ENCODE measurements at places on chromosomes 3 and 15.

DNA sequence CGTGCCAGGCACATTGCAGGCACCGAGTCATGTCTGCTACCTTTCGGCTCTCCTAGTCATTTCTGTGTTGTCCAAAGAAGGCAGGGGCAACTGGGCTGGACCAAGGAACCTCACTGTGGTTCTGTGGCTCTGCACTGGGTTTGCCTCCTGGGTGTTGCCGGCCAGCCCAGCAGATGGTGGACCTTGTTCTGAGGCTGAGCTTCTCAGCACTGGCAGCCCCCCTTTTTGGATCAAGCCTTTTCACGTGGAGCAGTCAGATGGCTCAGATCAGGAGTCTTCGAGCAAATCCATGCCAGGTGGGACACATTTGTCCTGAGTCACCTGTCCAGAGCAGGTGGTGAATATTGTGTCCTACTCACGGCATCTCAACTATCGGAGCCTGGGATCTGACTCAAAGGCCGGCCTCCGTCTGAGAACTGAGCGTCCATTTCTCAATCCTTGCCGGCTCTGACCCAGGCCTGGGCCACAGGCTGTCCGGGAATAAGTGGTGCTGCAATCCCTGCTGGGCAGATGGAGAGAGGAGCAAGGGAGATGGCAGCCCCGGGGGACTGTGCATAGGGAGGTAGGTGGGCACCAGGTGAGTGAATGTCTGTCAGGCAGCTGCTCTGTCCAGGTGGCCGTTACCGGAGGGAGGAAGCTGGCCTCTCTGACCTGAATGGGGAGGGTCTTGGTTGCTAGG is at the start of gene IL16:
TSS of gene IL16 (plus strand) at position 304 of the 679 bp plus-strand sequence. CDS start 28,521 bp downstream, outside the sequence.
- no peak for DNase-seq

DNA sequence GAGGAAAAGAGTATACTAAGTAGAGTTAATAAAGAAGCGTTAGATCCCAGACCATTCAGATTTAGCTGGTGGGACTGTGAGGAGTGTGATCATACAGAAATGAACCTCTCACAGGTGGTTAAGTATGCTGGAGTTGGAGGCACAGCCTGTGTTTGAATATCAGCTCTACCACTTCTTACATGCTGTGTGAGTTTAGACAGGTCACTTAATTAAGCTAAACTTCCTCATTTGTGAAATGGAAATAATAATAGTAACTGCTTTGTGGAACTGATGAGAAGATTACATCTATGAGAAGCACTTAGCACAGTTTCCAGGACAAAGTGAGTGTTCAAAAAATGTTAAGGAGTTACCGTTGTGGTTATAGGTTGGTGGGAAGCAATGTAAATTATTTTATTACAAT is 8.4 kb downstream of the ACP3 start:
- no peak for DNase-seq

DNA sequence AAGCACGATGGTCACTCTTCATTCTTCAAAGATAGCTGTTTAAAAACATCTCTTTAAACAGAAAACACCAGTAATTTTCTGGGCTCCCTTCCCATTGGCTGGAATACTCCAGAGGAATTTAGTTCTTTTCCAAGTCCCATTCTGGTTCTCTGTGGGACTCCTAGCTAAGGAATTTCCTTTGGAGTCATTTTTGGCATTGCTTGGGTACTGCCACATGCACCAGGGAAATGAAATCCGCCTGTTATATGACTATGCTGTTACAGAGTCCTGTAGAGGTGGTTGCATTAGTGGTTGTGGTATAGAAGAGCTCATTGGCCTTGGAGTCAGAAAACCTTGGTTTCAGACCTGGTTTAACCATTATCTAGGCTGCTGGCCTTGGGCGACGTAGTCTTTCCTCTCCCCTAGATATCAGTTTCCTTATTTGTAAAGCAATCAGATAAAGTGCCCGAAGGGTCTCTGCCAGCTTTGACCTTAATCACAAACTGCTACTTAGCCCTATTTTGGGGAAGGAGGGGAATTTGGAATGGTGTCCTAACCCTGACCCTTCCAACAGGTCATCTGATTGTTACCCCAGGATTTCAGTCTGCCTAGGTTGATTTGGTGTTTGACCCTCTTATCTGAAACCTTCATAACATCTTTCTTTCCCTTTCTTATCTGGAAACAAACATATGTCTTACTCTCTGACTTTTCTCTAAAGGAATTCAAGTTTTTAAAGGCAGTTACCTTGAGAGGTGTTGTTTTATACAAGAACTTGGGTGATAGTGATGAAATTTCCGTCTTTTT is 13.4 kb downstream of the RTP1 start:
- DNase-seq = no peak

GRCh38 chr15:67564021-67564967 is 21.8 kb downstream of the MAP2K5 start:
- DNase-seq = no peak

DNA sequence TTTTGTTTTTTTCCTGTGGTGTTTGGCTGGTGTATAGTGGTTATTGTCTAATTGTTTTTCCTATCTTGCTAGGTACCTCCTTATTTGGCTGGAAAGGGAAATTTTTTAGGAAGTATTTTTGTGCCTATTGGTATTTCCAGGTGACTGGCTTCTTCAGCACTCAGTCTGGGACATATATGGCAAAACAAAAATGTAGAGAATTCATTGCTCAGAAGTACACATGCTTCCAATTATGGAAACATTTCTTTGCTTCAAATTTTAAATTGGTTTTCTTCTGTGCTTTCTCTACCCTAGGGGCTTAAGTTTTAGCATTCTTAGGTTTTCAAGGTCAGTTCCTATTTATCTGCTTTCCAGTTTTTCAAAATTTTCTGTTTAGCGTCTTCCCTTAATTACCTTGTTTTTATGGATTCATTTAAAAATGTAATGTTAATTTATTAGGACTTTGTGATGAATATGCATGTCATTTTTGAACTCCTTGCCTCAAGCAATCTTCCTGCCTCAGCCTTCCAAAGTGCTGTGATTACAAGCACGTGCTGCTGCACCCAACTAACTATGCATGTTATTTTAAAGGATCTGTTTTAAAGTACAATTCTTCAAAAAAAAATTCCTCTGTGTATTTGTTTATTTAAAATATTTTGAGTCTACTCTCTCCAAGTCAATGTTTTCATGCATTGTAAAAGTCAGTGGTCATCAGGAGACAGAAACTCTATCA is 231.9 kb upstream of the DPPA4 start:
- no peak for DNase-seq

DNA sequence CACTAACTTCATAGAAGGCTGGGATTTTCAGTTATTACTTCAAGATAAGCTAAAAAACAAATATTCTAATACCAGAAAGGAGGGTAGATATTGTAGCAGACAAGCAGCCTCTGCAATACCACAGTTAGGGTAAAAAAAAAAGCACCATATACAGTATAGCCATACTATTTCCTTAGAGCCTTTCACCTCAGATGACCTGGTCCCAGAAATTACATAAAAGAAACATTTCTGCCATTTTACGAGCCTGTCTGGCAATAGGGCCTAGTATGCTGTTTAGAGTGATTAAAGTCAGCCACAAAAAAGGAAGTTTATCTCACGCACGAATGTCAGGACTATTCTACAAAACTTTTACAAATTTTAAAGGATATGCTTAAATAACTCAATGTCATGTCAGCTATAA is 1016.6 kb downstream of the PLOD2 start:
- DNase-seq = no peak
